Stimulated activated CD4-positive, alpha-beta T cell treated with anti-CD3 and anti-CD28 coated beads, TNF-alpha, amount 100 ng/mL, for 24 hours (primary cell): ENCODE measurements at places on chromosomes 6 and 20.

- no peak for DNase-seq
Measured at GRCh38 chr6:56004426-56004825, 129.0 kb upstream of the BMP5 start.

GRCh38 chr6:47414423-47415167, 63.0 kb upstream of the CD2AP start:
- DNase-seq, result no peak

- no peak for DNase-seq
Measured at GRCh38 chr6:88538130-88538706, 372.1 kb upstream of the CNR1 start.

DNA sequence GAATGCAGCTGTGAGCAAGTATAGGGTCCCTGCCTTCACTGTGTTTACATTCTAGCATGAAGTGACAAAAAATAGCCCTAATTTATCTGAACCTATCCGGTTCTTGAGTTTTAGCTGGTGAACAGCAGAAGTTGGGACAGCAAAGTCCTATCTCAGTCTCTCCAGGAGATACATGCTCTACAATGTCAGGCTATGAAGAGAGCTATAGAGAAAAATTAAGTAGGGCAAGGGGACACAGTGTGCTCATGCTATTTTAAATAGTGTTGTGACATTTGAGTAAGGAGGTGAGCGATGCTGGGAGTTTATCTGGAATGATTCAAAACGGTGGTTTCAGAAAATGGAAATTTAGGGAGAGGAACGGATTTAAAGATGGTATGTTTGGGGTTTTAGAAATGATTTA, 20.4 kb downstream of the SRPK1 start:
- DNase-seq, result no peak

- no peak for DNase-seq
Measured at GRCh38 chr6:15338476-15338875, 92.6 kb downstream of the JARID2 start.
